ENCODE measurements at places on chromosomes 1 and 21.

DNA sequence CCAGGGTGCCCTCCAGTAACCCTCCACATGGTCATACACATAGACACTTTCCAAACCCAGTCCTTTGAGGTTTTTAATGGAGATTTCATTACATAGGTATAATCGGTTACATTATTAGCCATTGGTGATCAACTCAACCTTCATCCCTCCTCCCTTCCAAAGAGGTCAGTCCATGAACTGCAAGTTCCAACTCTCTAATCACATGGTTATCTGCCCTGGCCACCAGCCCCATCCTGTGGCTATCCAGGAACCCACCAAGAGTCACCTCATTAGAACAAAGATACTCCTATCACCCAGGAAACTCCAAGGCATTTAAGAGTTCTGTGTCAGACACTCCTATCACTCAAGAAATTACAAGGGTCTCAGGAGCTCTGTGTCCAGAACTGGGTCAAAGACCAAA, 12.2 kb downstream of the ATP1A4 start:
- DNase-seq = no peak

DNA sequence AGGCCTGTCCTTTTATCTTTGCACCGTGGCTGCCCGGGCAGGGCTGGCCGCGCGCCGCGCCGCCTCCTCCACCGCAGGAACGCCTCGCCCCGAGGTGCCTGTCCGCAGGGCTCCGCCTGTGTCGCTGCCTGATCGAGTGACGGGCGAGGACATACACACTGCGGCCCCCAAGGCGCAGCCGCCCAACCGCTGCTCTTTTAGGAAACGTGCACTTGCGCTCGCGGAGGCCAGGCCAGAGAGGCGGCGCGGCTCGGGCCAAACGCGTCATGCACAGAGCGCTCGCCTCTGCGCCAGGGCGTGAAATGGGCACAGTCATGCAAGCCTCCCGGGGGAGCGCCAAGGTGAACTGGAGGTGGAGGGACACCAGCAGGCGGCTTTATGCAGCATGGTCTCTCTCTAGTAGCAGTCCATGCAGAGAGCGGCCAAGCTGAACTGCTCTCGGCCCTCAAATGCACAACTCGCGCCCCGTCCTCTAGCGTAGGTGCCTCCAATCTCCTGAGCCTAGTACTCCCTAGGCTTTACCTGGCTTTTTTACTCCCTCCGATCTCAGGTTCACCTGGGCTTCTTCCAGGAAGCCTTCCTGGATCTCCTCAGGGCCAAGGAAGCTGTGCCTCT, 12.9 kb downstream of the TRABD2B start:
- peak; percentile 70 for DNase-seq

GRCh38 chr1:67956116-67956515, 94.3 kb downstream of the DIRAS3 start:
- DNase-seq = no peak

GRCh38 chr1:183287191-183287675, 101.2 kb downstream of the LAMC2 start:
- DNase-seq = no peak

GRCh38 chr1:94912263-94913184, 14.4 kb downstream of the CNN3 start:
- DNase-seq = no peak

- no peak for DNase-seq
Observed at GRCh38 chr1:175884369-175884768, 141.0 kb upstream of the TNR start.

GRCh38 chr1:47814612-47815395, 182.4 kb downstream of the TRABD2B start:
- no peak for DNase-seq

DNA sequence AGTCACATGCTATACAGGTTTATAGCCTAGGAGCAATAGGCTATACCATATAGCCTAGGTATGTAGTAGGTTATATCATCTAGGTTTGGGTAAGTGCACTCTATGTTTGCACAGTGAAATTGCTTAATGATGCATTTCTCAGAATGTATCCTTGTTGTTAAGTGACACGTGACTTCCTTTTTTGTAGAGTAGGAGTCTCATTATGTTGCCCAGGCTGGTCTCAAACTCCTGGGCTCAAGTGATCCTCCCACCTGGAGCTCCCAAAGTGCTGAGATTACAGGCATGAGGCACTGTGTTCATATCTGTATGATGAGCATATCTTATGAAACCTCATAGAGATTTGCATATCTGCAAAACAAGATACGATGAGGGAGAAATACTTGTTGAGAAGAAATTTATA, 13.8 kb upstream of the ABCB10 start:
- no peak for DNase-seq

DNA sequence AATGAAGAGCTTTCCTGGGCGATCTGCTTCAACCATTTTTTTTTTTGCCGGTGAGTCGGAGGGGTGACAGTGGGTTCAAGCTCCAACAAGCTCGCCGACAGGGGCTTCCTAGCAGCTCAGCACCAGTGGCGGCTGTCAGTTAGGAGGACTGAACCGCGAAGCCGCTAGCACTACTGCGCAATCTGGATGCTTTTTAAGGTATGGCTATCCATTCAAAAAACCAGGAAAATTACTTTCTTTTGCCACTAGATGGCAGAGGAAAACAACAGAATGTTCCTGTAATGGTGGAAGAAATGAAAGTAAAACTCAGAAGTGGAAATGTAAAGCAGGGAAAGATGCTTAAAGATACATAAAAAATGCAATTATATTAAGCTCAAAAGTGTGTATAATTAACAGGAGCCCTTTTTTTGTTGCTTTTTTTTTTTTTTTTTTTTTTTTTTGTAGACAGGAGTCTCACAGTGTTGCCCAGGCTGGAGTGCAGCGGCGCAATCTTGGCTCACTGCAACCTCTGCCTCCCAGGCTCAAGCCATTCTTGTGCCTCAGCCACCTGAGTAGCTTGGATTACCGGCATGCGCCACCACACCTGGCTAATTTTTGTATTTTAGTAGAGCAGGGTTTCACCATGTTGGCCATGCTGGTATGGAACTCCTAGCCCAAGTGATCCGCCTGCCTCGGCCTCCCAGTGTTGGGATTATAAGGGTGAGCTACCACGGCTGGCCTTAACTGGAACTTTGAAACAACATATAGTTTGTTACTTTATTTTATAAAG, 8.5 kb downstream of the KYAT3 start:
- no peak for DNase-seq

GRCh38 chr1:214401666-214402065, 120.7 kb downstream of the SMYD2 start:
- no peak for DNase-seq

DNA sequence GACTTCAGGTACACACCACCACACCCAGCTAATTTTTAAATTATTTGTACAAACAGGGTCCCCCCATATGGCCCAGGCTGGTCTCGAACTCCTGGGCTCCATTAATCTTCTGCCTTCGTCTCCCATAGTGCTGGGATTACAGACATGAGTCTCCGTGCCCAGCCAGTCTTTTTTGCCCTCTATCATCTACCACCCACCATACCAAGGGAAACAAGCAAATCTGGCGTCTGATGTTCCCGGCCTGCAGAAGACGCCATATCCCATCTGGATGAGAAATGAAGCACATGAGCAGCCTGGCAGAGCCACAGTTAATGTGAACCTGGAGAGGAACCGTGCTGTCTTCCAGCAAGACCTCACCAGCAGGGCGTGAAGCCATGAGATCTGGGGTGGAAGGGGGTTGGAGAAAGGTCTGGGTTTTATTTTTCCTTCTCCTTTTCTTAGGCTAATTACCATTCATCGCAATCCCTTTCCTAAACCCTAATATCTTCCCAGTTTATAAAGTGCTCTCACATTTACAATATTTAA, 1.8 kb upstream of the PRELP start:
- DNase-seq = no peak

DNA sequence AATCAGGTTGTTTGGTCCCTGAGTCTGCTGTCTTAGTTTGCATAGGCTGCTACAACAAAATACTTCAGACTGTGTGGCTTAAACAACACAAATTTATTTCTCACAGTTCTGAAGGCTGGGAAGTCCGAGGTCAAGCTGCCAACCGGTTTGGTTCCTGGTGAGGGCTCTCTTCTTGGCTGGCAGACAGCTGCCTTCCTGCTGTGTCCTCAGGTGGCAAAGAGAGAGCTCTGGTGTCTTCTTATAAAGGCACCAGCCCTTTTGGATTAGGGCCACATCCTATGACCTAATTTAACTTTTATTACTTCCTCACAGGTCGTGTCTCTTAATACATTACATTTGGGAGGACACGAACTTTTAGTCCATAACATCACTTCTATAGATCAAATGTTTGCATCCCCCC, 89.6 kb upstream of the CD34 start:
- no peak for DNase-seq

All from NT2/D1 (cell line).